ENCODE measurements at places on chromosomes 1 and 21.

GRCh38 chr1:97017895-97018294 is 296.3 kb downstream of the PTBP2 start:
- DNase-seq = peak; percentile 8

- peak; percentile 93 for DNase-seq
These were observed 26.1 kb downstream of the PKP1 start for GRCh38 chr1:201309416-201309815.

- DNase-seq = no peak
These were observed 85.0 kb upstream of the RAB3GAP2 start for GRCh38 chr1:220356981-220357850.

DNA sequence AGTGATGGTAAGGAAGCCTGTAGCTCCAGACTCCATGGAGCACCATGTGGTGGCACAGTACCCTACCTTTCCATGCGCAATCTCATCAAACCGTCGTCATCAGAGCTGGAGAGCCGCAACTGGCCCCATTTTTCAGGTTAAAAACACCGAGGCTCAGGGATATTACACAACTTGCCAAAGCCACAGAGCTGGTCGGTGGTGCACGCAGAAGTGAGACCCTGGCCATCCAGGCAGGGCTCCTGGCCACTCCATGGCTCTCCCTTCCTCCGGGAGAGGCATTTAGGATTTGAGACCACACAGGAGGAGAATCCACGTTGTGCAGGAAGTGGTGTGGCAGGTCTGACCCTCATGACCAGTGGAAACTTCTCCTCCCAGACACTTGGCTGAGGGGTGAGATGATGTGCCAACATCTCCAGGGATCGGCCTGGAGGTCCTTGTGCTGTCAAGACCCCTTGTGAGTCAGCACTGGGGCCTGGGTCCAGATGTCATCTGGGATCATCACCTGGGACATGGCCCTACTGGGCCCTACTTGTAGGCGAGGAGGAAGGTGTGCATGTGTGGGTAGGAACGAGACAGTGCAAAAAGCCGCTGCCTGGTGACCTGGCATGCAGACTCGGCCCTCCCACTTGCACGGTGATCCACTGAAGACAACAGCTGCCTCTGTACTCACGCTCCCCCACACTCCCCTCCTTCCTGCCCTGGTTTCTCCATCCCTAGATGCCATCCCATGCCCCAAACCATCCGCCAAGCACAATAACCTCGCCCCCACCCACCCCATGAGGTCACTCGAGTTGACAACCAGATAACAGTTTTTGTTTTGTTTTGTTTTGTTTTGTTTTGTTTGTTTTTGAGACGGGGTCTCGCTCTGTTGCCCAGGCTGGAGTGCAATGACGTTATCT is 10.4 kb downstream of the TFF3 start:
- DNase-seq = no peak

GRCh38 chr1:99629164-99629563 is 16.7 kb upstream of the PALMD start:
- DNase-seq = no peak

- peak; percentile 96 for DNase-seq
These were observed at the start of gene PAQR7 for GRCh38 chr1:25875154-25875855. TSS of gene PAQR7 (minus strand) at chr1:25875708. CDS start at chr1:25863839, 11,869 bp downstream.

DNA sequence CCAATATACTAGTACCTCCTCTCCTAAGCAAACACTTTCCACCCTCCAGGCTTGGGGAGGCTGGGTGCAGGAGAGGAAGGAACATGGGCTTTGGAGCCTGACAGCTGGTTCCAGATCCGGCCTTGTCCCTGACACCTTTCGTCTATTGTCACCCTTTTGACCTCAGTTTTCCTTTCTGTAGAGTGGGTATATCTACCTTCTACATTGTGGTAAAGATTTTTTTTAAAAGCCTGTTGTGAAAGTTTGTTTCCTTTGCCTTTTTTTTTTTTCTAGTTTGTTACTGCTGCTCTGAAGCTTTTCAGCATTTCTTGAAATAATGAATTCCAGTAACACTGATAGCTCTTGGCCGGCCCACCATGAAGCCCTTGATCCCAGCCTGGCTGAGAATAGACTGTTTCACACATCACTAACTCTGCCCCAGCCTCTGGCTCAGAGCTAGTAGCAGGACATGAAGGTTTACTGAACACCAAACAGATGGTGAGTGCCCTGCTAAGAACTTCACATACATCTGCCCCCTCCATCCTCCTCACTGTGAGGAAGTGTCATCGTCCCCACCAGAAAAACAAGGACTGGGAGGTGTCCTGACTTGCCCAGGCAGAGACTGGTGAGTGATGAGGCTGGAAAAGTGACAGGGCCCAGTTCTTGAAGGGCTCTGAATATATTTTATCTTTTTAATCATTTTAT is 33.0 kb upstream of the ID3 start:
- DNase-seq = no peak

GRCh38 chr21:18877917-18878316 is 474.3 kb upstream of the TMPRSS15 start:
- no peak for DNase-seq

DNA sequence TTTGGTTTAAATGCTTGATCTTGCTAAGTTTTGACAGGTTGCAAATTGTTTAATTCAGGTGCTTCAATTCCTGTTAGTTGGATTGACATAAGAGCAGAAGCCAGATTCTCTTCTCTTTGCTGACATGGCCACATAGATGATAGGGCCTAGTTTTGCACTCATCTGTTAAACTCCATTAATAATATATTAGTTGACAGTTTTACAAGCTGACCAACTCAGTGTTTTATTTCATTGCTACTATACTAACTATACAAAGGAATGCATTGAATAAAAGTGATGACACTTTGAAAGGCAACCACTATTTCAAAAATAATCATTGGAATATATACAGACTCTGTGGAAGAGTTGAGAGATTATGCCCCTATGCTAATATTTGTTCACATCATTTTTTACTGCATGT is 255.6 kb upstream of the DPYD start:
- DNase-seq = no peak

DNA sequence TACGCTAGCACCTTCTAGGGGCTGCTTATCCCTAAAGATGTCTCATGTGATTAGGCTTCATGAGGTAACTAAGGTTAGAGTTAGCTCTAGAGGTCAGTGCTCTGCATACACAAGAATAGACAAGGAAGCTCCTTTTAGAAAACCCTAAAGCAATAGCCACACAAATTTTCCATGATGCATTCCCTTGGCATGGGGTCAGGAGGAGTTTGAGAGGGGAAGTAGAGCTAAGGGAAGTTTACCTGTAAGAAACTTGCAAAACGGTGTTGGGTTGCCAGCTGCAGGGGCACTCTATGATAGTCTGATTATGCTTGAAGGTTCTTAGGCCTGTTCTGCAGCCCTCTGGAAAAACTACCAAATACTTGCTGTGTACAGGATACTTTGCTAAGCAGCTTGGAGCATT is 39.0 kb upstream of the A3GALT2 start:
- no peak for DNase-seq

GRCh38 chr1:69743146-69743545 is 175.4 kb downstream of the LRRC7 start:
- no peak for DNase-seq

GRCh38 chr1:109389638-109390341 is 7.9 kb downstream of the SORT1 start:
- no peak for DNase-seq

DNA sequence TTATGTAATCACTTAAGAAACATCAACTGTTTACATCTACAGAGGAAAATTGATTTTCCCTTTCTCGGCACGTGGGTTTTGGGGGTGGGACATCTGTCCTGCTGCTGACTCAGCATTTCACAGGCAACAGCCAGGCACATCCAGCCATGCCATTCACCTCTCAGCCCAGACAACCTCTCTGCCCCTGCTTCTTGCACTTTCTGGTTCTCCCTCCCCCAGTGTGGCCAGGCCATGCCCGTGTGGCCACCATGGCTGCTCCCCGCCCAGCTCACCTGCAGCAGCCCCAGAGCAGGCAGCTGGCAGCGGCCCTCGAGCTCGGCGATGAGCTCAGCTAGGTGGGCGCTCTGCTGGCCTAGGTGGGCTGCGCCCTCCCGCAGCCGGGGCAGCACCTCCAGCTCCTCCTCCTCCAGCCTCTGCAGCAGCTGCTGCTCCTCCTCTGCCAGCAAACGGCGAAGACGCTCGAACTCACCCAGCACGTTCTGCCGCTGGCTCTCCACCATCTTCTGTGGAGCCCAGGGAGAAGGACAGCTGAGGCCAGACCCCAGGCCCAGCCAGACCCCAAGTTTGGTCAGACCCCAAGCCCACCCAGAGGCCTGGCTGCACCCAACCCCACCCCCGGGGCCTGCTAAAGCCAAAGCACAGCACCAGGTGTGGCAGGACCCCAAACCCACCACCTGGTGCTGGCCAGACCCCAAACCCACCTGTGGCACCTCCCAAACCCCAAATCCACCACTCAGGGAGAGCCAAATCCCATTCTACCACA is 5.8 kb downstream of the TRIM11 start:
- DNase-seq = no peak

- DNase-seq = peak; percentile 90
These were observed 1.7 kb downstream of the NR5A2 start for GRCh38 chr1:200029035-200029821.

DNA sequence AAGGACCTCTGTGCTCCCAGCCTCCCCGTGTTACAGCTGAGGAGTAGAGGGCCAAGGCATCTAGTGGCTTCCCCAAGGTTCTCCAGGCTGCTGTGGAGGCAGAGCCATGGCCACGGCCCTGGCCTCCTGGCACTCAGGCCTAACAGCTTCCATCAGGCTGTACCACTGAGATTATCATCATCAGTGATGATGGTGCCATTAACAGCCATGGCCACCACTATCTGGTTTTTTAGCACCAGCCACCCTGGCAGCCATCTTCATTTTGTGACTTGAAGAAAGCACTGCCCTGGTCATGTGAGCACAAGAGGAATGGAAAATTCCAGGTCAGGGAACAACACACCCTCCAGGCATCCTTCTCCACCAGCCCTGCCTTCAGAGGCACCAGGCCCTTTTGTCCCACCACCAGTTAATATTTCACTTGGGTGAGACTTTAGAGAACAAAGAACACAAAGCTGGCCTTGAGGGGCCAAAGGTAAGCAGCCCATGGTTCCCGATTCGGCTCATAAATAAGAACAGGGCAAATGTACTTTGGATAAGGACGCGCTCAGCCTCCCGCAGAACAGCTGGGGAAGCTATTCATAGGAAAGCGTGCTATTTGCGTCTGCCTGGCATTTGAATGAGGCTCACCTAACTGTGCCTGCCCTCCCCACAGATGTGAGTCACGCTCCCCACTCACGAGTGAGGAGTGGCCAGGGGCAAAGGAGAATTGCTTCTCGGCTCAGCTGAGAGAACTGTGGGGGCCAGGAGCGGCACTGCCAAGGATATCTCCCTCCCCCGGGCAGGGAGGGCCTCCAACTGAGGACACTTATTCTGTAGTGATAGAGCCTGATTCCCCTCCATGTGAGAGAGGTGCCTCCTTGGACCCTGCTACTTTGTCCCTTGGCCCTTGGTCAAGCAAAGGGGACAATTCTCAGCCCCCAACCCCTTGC is 95.6 kb downstream of the CD58 start:
- DNase-seq = no peak

DNA sequence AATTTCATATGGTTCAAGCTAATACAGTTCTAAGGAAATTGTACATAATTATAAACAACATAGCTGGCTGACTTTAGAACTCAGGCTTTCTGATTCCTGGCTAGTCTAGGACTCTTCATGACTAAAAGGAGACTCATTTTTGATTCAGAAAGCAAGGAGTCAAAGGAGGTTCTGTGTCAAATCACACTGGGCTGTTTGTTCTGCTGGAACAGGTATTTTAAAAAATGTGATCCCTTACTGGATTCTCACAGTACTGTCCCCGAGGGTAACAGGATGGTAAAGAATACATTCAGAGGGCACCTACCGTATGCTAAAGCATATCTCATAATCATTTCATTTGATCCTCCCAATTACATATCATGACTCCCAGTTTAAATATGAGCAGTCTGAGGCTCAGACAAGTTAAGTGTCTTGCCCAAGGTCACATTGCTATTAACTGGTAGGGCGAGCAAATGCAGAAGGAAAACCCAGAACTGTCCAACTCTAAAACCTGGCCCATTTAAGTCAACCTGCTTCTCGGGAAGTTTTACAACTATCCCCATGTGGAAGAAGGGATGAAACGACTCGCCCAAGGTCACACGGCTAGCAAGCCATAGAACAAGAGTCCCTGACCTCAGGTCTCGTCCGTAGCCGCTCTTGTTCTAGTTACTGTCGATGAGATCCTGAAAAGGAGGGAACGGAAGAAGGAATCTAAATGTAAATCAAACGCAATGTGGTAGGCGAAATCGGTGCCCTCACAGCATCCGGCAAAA is 675 bp downstream of the MYSM1 start:
- DNase-seq = no peak

Measured in H7 (cell line).